ENCODE measurements at places on chromosomes 7 and 10.

DNA sequence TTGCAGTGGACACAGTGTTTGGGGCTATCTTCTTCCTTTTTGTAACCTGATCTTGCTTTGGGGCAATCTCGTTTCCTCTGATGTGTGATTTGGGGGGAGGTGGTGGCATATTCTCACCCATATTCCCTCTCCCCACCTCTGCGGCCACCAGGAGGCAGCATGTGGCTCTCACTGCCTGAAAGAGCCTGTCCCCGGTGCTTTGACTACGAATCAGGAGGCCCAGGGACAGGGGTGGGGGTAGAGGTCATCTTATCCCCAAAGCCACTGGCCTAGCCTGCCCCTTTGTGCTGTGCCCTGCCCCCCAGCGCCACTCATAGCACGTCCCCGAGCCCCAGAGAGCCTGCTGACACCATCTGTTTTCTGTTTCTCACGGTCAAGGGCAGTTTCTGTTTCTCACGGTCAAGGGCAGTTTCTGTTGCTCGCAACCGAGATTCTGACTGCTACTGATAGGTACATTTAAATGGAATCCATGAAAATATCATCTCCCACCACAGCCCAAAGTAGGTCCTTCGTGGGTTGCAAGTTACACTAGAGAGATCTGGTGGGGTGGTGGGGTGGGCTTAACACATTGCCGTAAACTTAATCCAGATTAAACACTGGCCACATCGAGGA lies 28.2 kb downstream of the PHYH start:
- peak; percentile 3 for DNase-seq

GRCh38 chr10:95517536-95518454 lies 43.4 kb downstream of the SORBS1 start:
- no peak for DNase-seq

DNA sequence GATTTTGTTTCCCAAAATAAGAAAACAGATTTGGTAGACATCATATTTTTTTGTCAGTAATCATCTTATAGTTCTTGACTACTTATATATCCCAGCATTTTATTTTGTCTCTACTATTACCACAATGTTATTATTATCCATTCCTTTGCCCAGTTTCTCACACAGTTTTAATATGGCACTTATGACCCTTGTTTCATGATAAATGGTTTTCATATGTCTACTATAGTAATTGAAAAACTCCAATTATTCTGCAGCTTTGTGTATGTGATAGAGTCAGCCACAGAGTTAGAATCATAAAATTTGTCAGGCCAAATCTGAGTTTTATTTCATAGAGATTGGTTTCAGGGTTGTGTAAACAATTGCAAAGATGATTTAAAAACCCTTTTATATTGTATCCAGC lies 203.9 kb downstream of the MALRD1 start:
- DNase-seq, result no peak

DNA sequence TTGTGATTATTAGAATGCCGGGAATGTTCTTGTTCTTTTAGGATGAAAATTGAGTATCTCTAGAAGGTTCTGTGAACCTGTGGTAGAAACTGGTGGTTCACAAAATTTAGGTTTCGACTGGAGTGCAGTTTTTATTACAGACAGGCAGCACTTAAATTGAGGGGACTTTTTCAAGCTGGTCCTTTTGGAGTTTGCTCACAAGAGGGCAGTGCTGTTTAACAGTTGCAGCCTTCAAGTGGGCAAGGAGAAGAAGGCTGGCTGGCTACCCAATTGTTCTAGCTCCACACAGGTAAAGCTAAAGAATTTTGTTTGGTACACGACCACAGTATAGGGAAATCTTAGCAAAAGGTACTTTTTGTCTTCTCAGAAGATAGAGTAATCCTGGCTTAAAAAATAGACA lies 233.6 kb downstream of the SNX13 start:
- DNase-seq, result no peak

DNA sequence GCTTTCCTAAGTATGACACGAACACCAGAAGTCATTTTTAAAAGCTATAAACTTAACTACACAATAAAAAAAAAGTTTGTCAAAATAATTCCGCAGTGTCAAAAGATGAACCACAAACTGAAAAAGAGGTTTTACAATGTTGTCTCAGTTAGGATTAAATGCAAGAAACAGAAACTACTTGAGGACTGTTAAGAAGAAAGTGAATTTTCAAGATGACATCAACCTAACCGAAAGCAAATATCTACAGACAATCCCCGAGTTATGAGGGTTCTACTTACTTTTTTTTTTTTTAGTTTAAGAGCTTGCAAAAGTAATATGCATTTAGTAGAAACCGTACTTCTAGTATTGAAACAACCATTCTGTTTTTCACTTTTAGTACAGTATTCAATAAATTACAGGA lies 62.3 kb downstream of the TFPI2 start:
- no peak for DNase-seq

- no peak for DNase-seq
Measured at GRCh38 chr10:72588266-72588665, 37.6 kb downstream of the MICU1 start.

DNA sequence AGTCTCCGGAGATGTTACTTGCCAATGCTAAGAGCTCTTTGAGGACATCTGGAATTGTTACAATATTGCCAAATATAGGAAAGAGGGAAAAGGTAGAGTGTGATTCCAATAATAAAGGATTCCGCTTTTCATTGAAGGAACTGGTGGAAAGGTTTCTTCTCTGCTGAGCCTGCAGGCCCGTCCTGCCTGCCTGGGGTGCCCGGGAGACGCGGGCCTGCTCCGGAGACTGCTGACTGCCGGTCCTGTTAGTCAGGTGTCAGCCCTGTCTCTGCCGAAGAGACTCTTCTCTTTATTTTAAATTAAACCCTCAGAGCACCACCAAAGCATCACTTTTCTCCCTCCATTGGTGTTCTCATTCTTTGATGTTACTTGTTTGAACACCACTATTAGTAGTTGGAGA lies 2.2 kb downstream of the EGFR start:
- no peak for DNase-seq

GRCh38 chr7:44391171-44391570 lies 65.8 kb upstream of the CAMK2B start:
- no peak for DNase-seq

- DNase-seq, result no peak
Measured at GRCh38 chr7:93921607-93922566, at the start of gene GNG11. Gene GNG11 (plus strand): TSS chr7:93921735. CDS start chr7:93922138, 403 bp downstream.

DNA sequence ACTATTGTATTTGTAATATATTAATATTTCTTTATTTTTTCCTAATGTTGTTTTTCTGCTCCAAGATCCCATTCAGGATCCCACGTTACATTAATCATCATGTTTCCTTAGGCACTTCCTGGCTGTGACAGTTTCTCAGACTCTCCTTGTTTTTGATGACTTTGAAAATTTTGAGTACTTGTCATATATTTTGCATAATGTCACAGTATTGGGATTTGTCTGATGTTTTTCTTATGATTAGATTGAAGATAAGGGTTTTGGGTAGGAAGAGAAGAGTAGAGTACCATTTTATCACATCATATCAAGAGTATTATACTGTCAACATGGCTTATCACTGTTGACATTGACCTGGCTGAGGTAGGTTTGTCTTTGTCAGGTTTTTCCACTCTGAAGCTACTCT lies 146.3 kb upstream of the TPK1 start:
- DNase-seq, result no peak

DNA sequence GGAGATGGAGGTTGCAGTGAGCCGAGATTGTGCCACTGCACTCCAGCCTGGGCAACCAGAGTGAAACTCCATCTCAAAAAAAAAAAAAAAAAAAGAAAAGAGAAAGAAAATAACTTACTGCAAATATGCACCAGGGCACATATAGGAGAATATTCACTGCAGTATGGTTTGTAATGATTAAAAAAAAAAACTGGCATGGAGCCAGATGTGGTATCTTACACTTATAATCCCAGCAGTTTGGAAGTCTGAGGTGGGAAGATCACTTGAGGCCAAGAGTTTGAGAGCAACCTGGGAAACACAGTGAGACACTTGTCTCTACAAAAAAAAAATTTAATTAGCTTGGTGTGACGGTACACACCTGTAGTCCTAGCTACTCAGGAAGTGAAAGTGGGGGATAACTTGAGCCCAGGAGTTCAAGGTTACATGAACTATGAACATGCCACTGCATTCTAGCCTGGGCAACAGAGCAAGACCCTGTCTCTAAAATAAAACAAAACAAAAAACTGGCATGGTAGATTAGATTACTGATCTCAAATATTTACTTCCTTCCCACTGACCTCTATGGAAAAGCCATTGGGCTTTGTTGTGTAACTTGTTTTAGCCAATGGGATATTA lies 85.6 kb downstream of the MICU1 start:
- DNase-seq, result no peak

DNA sequence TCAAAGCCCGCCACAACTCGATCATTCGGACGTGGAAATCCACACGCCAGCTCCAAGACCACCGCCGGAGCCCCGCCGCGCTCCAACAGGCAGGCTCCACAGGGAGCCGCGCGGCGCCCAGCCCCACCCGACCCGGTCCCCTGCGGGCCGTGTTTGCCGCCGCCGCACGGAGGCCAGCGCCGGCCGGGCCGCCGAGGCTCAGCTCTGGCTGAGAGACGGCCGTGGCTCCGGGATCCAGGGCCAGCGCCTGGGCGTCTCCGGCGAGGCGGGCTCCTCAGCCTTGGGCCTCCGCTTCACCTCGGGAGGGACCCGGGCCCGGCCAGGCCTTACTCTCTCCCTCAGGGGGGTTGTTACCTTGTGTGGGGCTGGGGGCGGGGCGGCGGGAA lies 333 bp downstream of the SMNDC1 start:
- DNase-seq, result peak; percentile 4

- no peak for DNase-seq
Measured at GRCh38 chr7:105257338-105257737, 131.4 kb downstream of the SRPK2 start.

DNA sequence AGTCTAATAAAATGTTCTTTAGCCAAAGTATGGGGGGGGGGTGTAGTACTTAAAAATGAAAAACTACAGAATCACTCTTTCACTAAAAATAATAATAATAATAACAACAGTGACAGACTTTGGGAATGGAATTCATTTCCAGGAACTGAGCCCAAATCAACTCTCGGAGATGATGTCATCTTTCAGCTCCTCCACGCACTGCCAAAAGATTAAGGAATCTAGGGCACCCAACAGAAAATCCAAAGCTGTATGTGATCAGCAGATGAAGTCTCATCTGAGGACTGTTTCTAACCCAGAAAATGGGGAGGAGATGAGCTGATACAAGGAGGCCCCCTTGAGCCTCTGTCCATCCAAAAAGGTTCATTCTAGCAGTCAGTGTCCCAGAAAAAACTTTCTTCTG lies 54.5 kb downstream of the GRB10 start:
- no peak for DNase-seq

DNA sequence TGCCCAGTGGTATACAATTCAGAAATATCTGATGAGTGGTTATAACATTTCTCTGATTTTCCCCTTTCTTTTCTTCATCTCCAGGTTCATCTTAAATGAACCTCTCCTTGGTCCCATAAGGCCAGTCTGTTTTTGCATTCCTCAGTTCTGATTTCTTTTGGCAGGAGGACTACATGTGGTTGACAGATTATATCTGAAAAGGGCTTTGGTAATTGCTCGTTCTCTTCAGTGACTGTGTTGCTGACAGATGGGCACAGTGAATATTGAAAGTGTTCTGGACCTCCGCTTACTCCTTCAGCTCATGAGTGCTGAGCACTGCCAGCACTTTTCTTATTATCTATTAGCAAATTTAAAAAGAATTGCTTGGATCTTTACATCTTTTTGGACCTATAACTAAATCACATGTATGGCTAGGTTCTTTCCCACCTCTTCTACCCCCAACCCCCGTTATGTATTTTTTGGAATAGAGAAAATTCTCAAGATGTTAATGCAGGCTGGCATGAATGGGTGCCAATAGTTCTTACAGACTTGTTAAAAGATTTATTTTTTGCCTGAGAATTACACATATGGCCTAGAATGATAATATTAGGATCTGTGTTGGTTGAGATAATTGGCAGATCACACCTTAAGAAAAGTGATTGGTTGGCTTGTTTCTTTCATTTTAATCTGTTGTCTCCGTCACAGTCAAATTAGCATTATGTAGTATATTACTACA lies 323.0 kb downstream of the EXOC4 start:
- DNase-seq, result no peak

GRCh38 chr7:90484706-90485105 lies 15.3 kb downstream of the PTTG1IP2 start:
- DNase-seq, result no peak

DNA sequence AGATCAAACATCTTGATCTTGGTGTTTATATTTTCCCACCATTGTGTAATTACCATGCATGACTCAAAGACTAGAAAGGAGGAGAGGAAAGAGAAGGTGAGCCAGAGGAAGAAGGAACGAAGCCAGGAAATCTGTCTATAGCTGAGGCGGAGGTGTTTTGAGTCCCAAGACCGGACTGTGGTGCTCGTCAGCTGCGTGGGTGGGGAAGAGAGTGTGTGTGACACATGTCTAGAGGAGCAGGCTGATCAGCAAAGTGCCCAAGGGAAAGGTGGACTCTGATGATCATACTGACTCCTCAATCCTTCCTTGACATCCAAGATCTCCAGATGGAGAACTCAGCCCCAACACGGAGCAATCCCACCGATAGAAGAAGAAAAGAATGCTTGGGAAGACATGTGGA lies 189.5 kb upstream of the MINDY3 start:
- DNase-seq, result no peak

DNA sequence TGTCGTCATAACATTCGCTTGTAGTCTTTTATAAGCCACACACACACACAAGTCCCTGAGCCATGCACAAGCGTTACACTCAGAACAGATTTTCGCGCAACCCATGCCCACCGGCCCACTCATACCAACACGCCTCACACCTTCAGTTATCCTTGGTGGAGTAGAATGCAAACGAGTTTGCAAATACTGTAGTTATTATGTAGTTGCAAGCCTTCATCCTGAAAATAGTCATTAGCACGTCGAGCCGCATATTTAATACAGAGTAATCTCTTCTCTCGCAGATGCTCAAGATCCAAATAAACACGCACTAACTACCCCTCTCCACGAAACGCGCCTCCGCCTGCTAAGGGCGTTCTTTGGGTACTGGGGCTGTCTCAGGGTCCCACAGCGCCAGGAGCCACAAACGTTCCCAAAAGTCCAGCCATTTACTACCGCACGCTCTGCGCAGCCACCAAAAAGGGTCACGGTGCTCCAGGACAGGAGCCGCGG lies 1.8 kb downstream of the NKX2-3 start:
- DNase-seq, result no peak

- no peak for DNase-seq
Measured at GRCh38 chr10:24292304-24293293, 83.7 kb downstream of the KIAA1217 start.

DNA sequence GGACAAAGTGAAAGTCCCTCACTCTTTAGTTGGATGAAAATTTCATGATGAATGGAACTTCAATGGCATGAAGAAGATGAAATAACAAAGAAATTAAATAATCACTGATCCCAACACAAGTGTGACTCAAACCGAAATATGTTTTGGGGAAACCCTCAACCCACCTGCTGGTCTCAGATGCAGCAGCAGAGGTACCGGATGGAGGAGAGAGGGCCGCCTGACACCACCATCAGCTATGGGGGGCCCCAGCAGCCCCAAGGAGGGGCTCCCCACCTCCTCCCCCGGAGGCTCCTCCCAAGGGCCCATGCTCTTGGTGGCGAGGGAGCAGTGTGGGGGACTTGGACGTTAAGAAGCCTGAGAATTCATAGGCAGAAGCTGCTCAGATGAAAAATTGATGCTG lies 137.2 kb upstream of the ADARB2 start:
- no peak for DNase-seq

Measured in activated CD8-positive, alpha-beta memory T cell treated with anti-CD3 and anti-CD28 coated beads for 4 hours (primary cell).